ENCODE measurements at places on chromosomes 1 and 21.

- DNase-seq = no peak
Measured at GRCh38 chr1:31936278-31936980, 1.7 kb downstream of the PTP4A2 start.

- DNase-seq = no peak
Measured at GRCh38 chr1:68211761-68212380, 20.5 kb downstream of the WLS start.

- no peak for DNase-seq
Measured at GRCh38 chr1:62437273-62437940, 558 bp downstream of the USP1 start.

DNA sequence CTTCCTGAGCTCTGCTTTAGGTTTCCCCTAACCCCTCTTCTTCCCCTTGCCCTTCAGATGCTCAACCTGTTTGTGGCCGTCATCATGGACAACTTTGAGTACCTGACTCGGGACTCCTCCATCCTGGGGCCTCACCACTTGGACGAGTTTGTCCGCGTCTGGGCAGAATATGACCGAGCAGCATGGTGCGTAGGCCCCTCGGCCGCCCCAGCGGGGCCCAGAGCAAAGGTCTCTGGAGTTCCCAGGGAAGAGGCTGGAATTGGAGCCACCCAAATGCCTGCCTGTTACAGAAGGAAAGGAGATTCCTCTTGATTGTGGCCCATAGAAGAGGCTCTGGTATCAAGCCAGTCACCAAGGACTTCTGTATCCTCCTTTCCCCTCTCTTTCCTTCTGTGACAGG is 285.5 kb downstream of the ZNF648 start:
- no peak for DNase-seq

- DNase-seq = no peak
Measured at GRCh38 chr1:154095456-154096060, 59.3 kb downstream of the NUP210L start.

DNA sequence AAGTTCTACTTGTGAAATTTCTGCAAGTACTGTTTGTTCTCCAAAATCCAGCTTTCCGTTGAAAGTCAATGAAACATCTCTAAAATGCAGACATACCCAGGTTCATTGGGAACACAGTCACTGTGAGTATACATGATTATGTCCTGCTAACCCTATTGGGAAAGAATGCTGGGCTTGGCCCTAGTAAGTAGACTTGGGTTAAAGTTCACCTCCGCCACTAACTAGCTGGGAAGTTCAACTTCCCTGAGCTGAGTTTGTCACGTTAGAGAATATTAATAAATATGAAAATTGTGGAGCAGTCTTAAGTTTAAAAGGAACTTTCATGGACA is 10.5 kb upstream of the PGD start:
- DNase-seq = no peak

GRCh38 chr1:173297798-173298391 is 90.8 kb upstream of the TNFSF4 start:
- DNase-seq = no peak

DNA sequence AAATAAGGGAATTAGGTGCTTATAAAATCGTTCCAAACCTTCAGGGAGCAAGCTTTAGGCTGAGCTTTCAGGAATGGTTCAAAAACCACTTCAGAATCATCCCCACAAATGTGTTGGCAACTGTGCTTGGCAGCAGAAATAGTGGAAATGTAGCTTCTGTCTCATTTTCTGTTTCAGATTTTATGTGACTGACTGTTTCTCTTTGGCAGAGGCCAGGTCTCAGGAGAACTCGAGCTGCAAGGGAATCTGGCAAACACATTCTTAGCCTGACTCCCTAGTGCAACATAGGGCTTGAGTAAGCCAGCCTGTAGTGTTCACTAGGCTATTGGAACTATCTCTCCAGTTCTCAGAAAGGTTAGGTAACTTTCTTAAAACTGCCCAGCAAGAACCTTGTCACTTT is 128.6 kb downstream of the PLA2G4A start:
- no peak for DNase-seq

DNA sequence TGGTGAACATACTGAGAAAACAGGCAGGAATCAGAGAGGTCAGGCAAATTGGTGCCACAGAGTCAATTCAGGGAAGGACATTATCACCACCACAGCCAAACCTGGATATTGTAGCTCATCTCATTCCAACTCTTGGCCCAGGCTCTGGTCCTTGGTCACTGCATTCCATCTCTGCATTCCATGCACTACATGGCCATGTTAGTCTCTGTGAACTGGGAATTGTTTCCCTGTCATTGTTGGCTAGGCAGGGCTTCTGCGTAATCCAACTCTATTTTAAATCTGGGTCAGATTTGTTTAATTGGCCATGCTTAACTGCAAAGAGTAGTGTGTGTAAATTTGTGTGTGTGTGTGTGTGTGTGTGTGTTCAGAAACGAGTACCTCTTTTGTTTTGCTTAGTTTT is 837.6 kb upstream of the ADAMTS5 start:
- DNase-seq = no peak

- no peak for DNase-seq
Measured at GRCh38 chr1:117215019-117215418, 4.3 kb upstream of the VTCN1 start.

GRCh38 chr1:57198912-57199311 is 224.9 kb downstream of the DAB1 start:
- no peak for DNase-seq

DNA sequence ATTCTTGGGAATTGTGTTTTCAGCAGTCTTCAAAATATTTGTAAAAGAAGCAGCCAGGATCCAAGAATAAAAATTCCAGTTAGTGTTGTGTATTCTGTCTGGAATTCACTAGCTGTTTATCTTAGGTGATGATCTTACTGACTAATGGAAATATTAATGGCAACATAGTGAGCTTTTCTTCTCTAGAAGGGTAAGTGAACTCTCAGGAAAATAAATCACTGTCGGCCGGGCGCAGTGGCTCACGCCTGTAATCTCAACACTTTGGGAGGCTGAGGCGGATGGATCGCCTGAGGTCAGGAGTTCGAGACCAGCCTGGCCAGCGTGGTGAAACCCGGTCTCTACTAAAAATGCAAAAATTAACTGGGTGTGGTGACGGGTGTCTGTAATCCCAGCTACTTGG is 87.4 kb upstream of the KIF1B start:
- no peak for DNase-seq

DNA sequence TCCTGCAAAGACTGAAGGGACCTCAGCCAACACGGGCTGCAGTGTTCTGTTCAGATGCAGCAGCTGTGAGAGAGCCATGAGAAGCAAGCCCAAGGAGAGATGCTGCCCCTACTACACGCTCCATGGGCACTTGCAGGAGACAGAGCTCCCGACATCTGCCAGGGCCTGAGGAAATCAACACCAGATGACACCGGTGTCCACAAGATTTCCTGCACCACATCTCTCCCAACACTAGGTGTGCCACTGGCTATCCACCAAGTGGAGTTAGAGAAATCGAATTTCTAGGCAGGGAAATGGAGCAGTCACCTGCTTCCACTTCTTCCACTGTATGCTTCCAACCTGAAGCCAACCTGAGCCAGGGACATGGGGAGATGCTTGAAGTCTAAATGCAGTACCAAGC is 445.3 kb downstream of the RWDD3 start:
- no peak for DNase-seq

DNA sequence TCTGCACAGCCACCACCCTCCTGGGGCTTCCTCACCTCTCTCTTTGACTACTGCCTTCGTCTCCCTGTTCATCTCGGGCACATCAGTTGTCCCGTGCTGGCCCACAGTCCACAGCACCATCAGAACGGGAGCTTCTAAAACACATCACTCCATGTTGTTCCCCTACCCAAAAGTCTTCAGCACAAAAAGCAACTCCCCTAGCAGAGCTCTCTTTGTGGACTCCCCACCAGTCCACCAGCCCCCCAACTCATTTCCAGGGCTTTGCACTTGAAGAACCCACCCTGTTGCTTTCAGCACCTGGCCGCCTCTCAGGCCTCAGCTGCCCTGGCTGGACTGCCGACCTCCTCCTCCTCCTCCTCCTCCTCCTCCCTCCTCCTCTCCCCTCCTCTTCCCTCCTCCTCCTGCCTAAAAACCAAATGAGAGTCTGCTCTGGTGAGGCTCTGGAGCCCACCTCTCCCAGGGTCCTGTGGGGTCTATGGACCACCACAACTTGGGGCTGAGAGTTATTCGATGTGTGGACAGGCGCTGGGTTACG is 251.2 kb upstream of the VAMP3 start:
- DNase-seq = no peak

- no peak for DNase-seq
Measured at GRCh38 chr1:86650065-86650464, 54.3 kb upstream of the SH3GLB1 start.

DNA sequence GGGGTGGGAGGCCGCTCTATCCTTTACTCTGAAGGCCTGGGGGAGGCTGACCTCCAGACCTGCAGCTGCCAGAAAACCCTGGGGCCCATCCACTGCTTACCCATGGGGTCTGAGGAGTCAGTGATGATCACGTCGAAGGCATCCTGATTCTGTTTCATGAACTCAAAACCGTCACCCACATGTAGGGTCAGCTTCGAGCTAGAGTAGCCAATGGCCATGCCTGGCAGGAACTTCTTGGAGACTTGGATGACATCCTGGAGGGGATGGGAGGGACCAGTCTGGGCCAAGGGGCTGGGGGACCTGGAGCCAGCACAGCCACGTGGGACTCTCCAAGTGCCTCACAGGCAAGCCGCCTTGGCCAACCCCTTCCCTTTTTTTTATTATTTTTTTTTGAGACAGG is 3.3 kb downstream of the SRM start:
- no peak for DNase-seq

DNA sequence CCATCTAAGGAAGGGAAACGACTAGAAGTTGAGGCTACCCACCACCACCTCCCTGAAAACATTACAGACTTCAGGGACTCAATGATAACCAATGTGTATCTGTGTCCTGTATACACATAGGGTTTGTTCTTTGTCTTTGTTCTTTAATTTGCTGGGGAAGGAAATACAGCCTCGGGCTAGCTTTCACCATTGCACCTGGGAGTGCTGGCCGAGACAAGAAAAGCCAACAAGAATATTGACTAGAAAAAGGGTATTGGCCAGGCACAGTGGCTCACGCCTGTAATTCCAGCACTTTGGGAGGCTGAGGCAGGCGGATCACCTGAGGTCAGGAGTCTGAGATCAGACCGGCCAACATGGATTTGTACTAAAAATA is 50.4 kb downstream of the MDM4 start:
- no peak for DNase-seq

DNA sequence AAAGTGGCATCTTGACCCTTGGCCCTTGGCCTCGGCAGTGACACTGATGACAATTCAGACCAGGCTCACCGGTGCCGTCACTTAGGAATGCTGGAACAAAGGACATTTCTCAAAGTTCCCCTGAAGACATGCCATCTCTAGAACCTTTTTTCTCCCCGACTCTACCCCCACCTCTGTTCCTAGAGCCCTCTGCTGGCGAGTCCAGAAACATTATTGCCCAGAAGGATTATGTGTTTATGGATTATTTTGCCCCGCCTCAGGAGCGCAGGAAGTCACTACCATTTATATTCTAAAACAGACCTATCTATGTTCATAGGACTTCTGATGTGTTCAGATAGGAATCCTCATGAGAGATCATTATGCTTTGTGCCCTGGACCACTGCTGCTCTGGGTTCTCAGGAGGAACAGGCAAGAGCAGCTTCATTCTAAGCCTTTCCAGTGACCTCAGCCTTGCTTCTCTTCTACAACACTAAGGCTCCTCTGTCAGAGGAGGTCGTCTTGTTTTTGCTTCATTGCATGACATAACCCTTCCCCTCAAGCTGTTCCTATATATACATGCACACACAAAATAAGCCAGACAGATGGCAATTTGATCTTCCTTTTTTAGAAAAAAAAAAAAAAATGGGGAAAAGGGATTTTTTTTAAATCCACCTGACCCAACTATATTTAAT is 12.4 kb upstream of the SHISA4 start:
- no peak for DNase-seq

DNA sequence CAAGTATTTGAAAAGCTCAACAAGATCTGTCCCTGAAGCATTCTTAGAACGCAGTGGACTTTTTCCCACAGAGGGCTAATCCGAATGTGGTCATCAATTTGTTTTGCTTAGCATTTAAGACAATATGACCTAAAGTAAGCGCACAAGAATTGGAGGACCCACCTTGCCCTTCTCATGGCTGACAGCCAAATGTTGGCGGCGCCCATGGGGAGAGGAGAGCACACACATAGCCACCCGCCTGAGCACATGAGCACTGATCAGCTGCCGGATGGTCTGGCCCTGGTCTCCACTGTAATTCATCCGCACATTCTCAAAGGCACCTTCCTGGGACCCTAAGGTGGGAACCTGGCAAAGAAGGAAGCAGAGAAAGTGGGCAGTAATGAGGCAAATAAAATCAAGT is 52.4 kb downstream of the UBR4 start:
- DNase-seq = no peak

DNA sequence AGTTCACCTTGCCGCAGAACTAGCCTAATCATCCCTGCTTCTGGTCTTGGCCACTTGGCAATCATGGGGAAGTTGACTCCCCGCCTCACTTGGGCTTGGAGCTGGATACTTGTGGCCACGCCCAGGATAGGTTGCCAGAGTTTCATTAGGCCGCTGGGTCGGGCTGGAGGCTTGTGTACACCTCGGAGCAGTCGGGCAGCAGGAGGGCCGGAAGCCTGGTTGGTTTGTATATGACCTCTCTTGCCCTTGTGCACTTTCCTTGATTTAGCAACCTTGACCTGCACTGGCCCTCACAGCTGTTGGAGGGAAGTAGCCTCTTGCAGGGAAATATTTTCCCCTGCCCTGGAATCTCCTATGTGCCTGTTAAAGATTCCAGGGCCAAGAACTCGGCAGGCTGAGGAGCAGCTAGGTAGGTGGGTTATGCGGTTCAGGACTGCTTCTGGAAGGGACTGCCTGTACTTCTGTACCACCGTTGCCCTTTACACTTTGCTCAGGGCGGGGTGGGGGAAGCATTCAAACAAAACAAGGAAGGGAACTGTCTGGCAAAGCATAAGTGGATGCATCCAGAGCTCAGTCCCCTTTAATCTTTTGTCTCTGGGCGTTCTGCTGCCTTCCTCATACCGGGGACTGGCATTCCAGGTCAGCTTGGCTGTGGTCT is 83.5 kb downstream of the UCK2 start:
- DNase-seq = no peak

- no peak for DNase-seq
Measured at GRCh38 chr1:11394592-11395245, 84.2 kb upstream of the DISP3 start.

Data from substantia nigra (tissue), 51 donors.